Osteocyte (in vitro differentiated cells): ENCODE measurements at places on chromosomes 11 and 22. TPM values are rescaled to one million over a fixed set of nuclear protein-coding genes. Genes with fewer than 3 reads are reported as not detected.

DNA sequence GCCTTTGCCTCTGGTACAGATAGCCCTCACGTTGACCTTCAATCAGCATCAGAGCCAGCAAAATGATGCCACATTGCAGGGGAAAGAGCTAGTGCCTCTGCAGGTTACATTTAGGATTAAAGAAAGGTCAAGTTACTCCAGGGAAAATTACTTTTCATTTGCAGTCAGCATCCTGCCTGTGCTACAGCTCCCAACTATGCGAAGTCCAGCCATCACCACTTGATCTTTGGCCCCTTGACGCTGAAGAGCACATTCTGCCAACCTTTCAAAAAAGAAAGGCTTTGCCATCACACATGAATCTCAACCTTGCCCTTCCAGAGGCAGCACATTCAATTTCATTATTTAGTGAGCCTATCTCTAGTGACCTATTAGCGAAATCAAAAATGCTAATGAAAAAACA lies 11.3 kb downstream of the FJX1 start:
- no peak overlapping the region for H3K4me3 ChIP-seq
- no peaks in the 10 kb centered on the region for H3K27me3 ChIP-seq
- no peak for DNase-seq

GRCh38 chr11:122981388-122982264 lies at the start of gene BSX:
Gene BSX (minus strand): TSS chr11:122981834. CDS start chr11:122981671, 163 bp downstream.
- H3K4me1 ChIP-seq = peaks cover 36% of the 10 kb centered on the region
- no peak within 1 kb of the TSS for H3K27ac ChIP-seq
- peaks cover 87% of the 10 kb centered on the region for H3K27me3 ChIP-seq
- H3K4me3 ChIP-seq = peak within 1 kb of the TSS; percentile 14

- H3K4me3 ChIP-seq = no peak overlapping the region
- peaks cover 37% of the 10 kb centered on the region for H3K36me3 ChIP-seq
- H3K27me3 ChIP-seq = no peaks in the 10 kb centered on the region
- no peak overlapping the region for H3K27ac ChIP-seq
- no peak for DNase-seq
- H3K4me1 ChIP-seq = no peaks in the 10 kb centered on the region
Measured at GRCh38 chr11:110242746-110243145, 53.7 kb downstream of the RDX start.

DNA sequence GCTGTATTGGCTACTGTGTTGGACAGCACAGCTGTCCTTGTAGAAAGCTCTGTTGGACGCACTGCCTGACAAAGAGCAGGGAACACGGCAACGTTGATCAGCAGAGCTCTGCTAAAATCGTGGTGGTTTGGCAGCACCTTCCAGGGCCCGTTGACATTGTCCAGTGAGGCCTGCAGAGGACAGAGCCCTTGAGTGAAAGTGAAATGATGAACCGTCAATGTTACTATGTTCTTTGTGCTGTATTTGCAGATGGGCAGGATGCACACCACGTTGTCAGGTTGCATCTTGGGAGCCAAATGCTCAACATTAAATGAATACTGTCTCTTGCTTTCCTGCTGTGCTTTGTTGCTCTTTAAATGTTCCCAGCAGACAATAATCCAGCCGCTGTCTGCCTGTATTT lies 69.7 kb downstream of the NELL1 start:
- H3K36me3 ChIP-seq = no peaks in the 10 kb centered on the region
- no peaks in the 10 kb centered on the region for H3K27me3 ChIP-seq
- DNase-seq = no peak

DNA sequence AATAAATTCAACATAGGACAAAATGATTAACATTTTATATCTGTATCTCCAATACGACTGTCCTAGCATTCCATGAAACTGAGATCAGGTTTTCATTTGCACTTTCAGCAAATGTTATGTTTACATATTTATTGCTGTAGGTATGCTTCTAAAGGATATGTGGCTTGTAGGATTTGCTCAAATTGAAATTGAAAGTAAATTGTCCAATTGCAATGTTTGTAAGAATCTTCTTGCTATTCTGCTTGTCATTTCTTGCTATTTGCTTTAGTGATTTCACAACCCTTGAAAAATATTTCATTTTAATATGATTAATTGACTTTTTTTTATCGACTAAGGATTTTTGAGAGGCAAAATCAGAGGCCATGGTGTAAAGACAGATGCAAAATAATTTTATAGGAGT lies 904.2 kb upstream of the RAG2 start:
- no peak overlapping the region for H3K27ac ChIP-seq
- no peaks in the 10 kb centered on the region for H3K36me3 ChIP-seq
- H3K4me1 ChIP-seq = peaks cover 24% of the 10 kb centered on the region

DNA sequence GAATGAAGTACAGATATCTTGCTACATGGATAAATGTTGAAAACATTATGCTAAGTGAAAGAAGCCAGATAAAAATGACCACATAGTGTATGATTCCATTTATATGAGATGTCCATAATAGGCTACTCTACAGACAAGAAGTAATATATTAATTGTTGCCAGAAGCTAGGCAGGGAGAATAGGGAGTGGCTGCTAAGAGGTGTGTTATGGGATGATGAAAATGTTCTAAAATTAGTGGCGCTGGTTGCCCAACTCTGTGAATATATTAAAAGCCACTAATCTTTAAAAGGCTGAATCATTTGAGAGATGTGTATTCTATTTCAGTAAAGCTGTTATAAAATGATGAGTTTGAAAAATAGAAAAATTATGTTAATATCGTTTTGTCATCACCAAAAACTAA lies 144.4 kb downstream of the NCAM1 start:
- H3K36me3 ChIP-seq = no peaks in the 10 kb centered on the region
- DNase-seq = no peak
- no peak overlapping the region for H3K27ac ChIP-seq
- no peak overlapping the region for H3K4me3 ChIP-seq
- peaks cover 10% of the 10 kb centered on the region for H3K4me1 ChIP-seq

- H3K36me3 ChIP-seq = no peaks in the 10 kb centered on the region
- H3K27ac ChIP-seq = no peak overlapping the region
- no peak for DNase-seq
- H3K4me1 ChIP-seq = no peaks in the 10 kb centered on the region
- no peak overlapping the region for H3K4me3 ChIP-seq
- H3K27me3 ChIP-seq = peaks cover 6% of the 10 kb centered on the region
Measured at GRCh38 chr11:84906995-84907394, 720.1 kb downstream of the DLG2 start.

DNA sequence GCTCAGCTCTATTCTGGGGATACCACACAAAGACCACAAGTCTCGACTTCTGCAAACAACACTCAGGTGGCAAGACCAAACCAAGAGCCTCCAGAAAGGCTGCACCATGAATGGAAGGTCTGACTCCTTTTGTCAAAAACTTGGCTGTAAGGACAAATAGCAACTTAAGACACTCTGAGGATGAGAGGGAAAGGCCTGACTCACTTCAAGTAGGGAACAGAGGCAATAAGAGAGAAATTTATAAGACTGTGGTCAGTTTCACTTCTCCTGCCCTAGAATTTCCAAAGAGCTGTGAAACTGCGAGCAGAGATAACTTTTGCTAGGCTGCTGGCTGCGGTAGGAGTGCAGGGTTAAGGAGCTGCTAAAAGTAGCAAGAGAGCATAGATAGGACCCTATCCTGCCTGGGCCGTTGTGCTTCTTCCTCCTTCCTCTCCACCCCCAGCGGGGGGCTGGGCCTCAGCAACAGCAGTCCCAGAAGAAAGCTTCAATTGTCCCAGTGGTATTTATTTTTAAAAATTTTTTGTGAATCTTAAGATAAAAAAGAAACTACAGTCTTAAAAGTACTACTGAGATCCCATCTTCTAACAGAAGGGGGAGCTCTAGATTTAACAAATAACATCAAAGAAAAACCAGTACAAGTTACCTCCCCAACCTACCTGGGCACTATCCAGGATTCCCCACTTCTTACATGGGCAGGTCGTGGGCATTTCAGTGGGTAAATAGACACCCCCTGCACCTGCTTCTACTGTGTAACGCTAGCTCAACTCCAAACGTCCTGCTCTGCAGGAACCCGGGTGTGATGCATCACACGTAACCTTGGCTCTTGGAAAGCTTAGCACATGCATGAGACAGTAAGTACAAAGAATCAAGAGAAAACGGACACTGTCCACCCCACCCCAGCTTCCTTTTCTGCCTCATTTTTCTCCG lies 66.4 kb downstream of the SGSM3 start:
- peaks cover 6% of the 10 kb centered on the region for H3K36me3 ChIP-seq
- H3K27me3 ChIP-seq = no peaks in the 10 kb centered on the region
- no peak for DNase-seq
- H3K4me1 ChIP-seq = peaks cover 38% of the 10 kb centered on the region
- H3K27ac ChIP-seq = peak overlapping the region; percentile 79

DNA sequence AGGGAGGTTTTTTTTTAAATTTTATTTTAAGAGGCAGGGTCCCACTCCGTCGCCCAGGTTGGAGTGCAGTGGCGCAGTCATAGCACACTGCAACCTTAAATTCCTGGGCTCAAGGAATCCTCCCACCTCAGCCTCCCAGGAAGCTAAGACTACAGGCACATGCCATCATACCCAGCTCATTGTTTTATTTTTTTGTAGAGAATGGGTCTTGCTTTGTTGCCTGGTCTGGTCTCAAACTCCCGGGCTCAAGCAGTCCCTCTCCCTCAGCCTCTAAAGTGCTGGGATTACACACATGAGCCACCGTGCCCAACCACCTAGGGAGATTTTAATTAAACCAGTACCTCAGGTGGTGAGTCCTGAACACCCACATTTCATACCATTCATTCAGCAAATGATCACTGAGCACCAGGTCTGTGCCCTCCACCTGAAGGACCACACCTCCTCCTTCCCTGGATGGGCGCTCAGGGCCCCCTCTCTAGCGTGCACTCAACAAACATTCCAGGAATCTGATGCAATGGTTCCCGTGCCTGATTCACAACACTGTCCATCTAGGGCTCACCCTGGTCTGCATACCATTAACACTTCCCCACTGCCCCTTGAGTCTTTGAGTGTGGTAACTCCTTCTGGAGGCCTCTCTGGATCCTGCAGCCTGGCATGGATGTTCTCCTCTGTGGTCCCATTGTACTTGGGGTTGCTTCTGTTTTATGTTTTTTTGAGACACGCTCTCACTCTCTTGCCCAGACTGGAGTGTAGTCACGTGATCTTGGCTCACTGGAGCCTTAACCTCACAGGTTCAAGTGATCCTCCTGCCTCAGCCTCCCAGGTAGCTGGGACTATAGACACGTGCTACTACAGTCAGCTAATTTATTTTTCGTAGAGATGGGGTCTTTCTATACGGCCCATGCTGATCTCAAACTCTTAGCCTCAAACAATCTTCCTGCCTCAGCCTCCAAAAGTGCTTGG lies 9.6 kb upstream of the MYH9 start:
- H3K4me3 ChIP-seq = no peak overlapping the region
- H3K4me1 ChIP-seq = peaks cover 28% of the 10 kb centered on the region
- H3K27ac ChIP-seq = peak overlapping the region; percentile 74

- peaks cover 2% of the 10 kb centered on the region for H3K4me1 ChIP-seq
- H3K27ac ChIP-seq = no peak overlapping the region
- no peak for DNase-seq
- H3K27me3 ChIP-seq = no peaks in the 10 kb centered on the region
Measured at GRCh38 chr11:21552911-21553310, 640.0 kb upstream of the ANO5 start.

DNA sequence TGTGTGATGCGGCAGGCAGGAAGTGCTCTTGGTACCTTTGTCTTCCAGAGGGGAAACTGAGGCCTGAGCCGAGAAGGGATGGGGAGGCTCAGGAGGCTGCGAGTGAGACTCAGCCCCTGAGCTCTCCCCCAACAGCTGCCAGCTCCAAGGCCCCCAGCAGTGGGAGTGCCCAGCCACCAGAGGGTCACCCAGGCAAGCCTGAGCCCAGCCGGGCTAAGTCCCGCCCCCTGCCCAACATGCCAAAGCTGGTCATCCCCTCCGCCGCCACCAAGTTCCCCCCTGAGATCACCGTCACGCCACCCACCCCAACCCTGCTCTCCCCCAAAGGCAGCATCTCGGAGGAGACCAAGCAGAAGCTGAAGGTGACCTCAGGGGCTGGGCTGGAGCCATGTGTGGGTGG lies 3.8 kb upstream of the SUSD2 start:
- DNase-seq = no peak
- no peaks in the 10 kb centered on the region for H3K27me3 ChIP-seq
- no peaks in the 10 kb centered on the region for H3K36me3 ChIP-seq
- H3K27ac ChIP-seq = no peak overlapping the region
- H3K4me3 ChIP-seq = no peak overlapping the region

- no peaks in the 10 kb centered on the region for H3K27me3 ChIP-seq
- no peak for DNase-seq
- H3K4me3 ChIP-seq = no peak overlapping the region
Measured at GRCh38 chr22:26135806-26136205, 33.5 kb upstream of the SEZ6L start.

GRCh38 chr11:70398834-70399680 lies 728 bp downstream of the CTTN start:
- DNase-seq = no peak
- no peaks in the 10 kb centered on the region for H3K27me3 ChIP-seq
- peaks cover 3% of the 10 kb centered on the region for H3K36me3 ChIP-seq
- peak overlapping the region; percentile 93 for H3K27ac ChIP-seq

DNA sequence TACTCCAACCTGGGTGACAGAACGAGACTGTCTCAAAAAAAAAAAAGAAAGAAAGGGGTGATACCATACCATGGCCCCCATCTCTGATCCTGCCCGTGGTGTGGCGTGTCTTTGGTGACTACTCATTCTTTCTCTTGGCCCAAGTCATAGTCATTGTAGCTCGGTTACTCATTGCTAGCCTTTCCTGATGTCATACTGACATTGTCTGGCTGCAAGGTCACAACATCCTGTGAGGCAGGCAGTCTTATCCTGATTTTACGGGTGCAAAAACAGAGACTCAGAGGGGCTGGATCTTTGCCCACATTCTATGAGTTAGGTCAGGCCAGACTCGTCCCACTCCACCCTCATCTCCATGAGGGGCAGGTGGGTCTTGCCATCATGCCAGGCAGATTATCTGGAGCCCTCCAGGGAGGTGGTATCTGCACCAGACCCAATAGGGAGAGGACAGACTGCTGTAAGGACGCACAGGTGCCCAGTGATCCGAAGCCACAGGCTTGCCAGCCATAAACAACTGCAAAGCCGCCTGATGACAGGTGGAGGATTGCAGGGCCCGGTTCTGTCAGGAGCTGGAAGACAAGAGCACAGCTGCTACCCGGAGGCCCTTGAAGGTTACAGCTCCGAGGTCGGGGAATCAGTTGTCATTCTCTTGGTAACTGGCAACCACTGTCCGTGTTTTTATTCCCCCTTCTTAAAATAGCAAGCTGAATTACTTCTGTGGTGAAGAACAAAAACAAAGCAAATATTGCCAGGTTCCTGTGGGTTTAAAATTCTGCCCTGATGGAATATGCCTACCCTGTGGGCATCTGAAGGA lies 13.8 kb downstream of the TOM1 start:
- no peak for DNase-seq
- H3K27ac ChIP-seq = peak overlapping the region; percentile 62
- peaks cover 20% of the 10 kb centered on the region for H3K36me3 ChIP-seq
- no peaks in the 10 kb centered on the region for H3K27me3 ChIP-seq

NLRX1 gene
- total RNA-seq = 8.9 and 10.0 TPM in 2 replicates

GLB1L3 gene
- total RNA-seq = not detected in 2 replicates

PANX3 gene
- not detected in 2 replicates for total RNA-seq

PRG2 gene
- not detected in 2 replicates for total RNA-seq

TEX12 gene
- total RNA-seq = 0.78 TPM in 1 of 2 replicates, not detected in the other

E2F8 gene
- 1.7 and 2.1 TPM in 2 replicates for total RNA-seq

MPPED2 gene
- not detected in 2 replicates for total RNA-seq

PVALB gene
- 0.94 TPM in 1 of 2 replicates, not detected in the other for total RNA-seq

LGALS12 gene
- not detected in 2 replicates for total RNA-seq

PGGHG gene
- 39.9 and 43.4 TPM in 2 replicates for total RNA-seq
